8988T (cell line): ENCODE measurements at places on chromosomes 16 and 17.

DNA sequence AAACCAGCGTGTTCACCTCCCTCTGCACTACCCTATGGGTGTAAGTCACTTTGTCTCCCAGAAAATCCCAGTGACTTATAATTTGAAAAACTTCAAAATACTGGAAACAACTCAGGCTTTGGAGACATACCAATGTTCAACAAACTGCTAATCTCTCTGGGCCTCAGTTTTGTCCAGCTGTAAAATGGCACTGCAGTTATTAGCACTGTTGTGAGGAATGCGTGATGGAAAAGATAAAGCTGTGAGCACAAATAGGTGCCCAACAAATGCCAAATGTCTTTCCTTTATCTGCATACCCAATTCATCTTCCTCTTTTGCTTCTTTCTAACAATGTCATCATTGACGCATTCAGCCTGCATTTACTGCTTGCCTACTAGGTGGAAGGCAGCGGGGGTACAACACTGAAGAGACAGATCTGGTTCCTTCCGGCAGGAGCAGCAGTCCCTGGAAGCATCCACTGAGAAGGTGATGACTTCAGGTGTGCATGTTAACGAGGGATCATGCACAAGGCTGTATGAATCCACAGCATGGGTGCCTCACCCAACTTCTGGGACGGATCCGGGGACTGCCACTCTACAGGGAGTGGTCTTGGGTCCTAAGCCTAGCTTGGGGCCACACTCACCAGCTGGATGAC is 63.4 kb downstream of the CYTH1 start:
- DNase-seq, result no peak

GRCh38 chr16:78324649-78325285 is 225.3 kb downstream of the WWOX start:
- no peak for DNase-seq

DNA sequence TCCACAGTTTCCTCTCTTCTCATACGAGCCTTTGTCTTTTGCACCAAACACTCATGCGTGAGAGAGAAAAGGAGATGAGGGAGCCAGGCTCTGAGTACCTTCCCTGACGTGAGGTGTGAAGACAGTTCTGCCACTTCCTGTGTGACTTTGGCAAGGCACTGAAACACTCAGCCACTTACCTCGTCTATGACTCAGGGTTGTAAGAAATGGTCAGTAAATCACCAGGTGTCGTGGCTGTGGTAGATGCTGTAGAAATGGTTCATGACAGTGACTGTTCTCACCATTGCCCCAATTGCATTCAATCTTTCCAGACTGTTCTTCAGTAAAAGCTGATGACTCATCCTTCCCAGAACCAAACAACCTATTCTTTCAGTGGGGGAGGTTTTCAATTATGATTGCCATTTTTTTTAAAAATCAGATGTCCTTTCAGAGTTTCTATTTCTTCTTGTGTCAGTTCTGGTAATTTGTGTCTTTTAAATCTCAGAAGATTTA is 49.2 kb upstream of the CBFA2T3 start:
- DNase-seq, result no peak

DNA sequence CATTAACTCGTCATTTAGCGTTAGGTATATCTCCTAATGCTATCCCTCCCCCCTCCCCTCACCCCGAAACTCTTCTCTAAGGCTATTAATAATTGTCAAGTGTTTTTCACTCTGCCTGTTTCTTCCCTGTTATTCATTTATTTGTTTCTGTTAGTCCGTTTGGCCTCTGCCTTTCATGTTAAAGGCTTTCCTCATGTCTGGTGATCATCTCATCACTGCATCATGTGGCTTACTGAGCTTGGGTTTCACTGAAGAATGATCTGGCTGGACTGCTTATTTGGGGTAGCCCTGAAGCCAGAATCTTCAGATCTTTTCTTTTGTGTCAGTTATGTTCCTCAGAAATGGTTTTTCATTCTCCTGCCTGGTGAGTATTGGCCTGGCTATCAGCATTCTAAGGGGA is 9.5 kb downstream of the UTP4 start:
- no peak for DNase-seq

GRCh38 chr16:65908568-65908967 is 457.9 kb upstream of the CDH5 start:
- no peak for DNase-seq

- DNase-seq, result no peak
These were observed 20.5 kb downstream of the CLEC16A start for GRCh38 chr16:10964891-10965326.

DNA sequence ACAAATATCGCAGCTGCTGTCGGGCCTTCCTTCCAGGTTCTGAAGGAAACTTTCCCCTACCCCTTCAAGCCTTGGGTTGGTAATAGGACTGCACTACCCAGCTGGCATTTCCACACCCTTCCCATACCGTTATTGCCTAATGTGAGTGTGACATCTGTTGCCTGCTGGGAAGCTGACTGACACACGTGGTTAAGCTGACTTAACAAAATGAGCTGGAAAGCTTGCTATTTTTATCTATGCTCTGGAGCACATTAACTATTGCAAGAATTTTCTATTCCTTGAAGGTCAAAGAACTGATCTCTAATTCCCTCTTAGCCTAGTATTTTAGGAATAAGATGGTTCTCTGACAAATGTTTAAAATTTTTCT is 79.5 kb downstream of the PMP22 start:
- DNase-seq, result no peak

DNA sequence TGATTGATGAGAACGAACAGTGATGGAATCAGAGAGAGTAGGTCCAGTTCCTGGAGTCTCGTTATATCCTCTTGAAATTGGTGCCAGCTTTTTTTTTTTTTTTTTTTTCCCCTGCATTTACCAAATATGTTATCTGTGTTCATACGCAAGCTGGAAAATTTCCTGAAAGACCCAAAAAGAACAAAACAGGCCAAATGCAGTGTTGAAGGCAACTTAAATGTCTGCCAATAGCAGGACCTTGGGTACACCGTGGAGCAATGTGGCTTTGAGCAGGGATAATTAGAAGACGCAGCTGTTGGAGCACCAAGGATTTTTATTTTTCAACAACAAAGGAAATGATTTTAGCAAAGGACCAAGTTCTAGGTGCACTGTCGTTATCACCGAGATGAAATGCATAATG is 105.0 kb downstream of the ABCC6 start:
- DNase-seq, result no peak

DNA sequence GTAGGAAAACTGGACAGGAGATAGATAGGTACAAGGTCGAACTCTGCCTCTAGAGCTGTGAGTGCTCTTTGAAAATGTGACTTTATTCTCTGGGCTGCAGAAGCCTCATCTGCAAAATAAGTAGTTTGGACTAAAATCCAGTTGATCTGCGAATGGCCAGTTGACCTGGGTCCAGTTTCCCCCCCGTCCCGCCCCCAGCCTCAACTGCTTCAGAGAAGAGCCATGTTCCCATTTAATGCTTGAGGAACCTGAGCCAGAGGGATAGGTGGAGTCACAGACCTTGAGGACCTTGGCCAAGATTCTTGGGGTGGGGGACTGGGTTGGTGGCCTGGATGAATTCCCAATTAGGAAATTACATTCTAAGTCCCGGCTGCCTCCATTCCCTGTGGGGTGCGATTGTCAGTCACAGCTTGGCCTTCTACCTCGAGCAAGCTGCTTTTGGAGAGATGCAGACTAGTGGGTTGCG is 14.1 kb downstream of the TBX2 start:
- no peak for DNase-seq

- no peak for DNase-seq
These were observed 4.0 kb downstream of the CDH15 start for GRCh38 chr16:89175280-89176146.
